ENCODE measurements at places on chromosomes 7 and 10.
A peak's percentile ranks its signal among the peaks of the same experiment; 100 is the strongest.

GRCh38 chr7:45390731-45391130 is 183.4 kb upstream of the ADCY1 start:
- DNase-seq = no peak

GRCh38 chr10:6579904-6580278 is at the start of gene PRKCQ:
TSS of gene PRKCQ (minus strand) at chr10:6580276. CDS start at chr10:6515135, 65,141 bp downstream.
- DNase-seq = peak; percentile 51

- peak; percentile 73 for DNase-seq
Measured at GRCh38 chr10:102645388-102645740, 1.1 kb downstream of the TRIM8 start.

GRCh38 chr10:25768167-25768566 is 165.9 kb upstream of the MYO3A start:
- DNase-seq = no peak

- DNase-seq = peak; percentile 73
Measured at GRCh38 chr10:78062296-78062695, 28.6 kb downstream of the RPS24 start.

GRCh38 chr7:159272739-159273138 is 128.1 kb upstream of the VIPR2 start:
- no peak for DNase-seq

DNA sequence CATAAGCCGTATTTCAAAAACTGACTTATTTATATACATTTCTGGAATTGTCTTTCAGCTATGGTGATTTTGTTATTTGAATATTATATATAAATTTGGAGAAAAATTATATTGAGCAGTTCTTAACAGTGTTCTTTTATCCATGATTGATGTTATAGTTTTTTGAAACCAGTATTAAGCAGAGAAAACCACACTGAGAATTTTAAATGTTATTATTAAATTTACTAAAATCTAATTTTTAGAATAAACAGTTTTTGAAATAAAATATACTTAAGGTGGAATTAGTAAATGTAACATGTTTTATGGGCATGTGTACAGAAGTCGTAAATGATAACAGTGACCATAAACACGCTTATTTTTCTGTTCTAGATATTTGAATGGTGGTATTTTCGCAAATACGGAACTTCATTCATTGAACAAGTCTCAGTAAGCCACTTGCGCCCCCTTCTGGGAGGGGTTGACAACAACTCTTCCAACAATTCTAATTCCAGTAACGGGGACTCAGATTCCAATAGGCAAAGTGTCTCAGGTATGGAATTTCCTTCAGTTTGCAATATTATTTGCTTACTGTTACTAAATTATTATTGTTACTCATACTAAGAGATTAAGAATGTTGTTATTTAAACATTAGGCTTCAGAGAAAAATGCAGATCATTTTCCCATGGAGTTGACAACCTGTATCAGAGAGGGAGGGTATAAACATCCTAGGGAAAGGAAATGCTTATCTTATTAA is 166.1 kb downstream of the ST7 start:
- DNase-seq = peak; percentile 66

DNA sequence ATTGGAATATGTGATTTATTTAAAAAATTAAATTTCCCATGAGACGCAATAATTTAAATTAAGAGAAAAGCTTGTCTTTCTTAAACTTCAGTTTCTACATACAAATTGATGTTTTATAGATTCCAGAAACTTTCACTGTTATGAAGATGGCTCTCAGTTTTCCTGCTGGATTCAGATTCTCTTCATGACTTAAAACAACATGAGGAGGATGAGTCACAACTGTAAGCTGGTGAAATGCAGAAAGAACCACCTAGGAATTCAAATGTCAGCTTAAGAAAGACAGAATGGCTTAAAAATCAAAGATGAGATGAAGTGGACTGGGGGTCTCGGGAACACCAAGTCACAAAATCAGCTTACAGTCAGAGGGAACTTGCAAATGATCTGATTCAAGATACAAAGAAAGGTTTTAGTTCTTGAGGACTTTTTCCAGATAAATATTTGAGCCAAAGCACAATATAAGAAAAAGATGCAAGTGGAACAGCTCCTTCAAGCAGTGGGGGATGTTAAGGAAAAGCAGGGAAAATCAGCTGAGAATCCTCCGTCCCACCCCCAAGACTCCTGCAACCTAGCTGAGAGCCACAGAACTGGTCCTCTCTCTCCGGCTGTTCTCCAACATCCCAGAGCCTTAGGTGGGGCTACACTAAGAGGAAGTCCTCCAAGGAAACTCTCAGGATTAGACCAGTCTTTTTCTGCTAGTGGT is 279.8 kb downstream of the KCNMA1 start:
- DNase-seq = no peak

GRCh38 chr7:67487316-67487715 is 490.7 kb downstream of the TYW1 start:
- DNase-seq = no peak

DNA sequence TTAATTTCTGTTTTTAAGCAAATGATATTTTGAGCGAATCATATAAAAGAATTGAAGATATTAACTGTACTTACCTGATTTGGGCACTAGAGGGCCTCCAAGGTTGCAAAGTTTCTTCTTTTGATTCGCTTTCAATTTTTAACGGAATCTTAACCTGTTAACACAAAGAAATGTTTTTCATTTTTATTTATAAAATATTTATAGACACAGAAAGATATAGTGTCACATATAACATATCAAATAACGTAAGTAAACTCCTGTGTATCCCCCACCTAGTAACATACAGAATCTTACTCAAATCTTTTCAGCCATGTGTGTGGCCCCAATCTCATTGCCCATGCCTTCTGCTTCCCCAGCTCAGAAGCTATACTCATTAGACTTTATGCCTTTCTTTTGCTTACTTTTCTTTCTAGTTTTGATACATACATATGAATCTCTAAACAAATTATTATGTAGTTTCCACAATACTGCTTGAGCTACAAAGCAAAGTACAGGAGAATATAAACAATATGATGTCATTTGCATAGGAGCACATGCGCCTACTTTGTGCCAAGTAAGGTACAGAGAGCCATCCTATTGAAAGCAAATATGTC is 49.5 kb upstream of the ZPBP start:
- DNase-seq = no peak

- DNase-seq = no peak
Measured at GRCh38 chr10:30092151-30092790, 32.9 kb upstream of the JCAD start.

GRCh38 chr10:119421891-119422681 is 120.4 kb downstream of the RGS10 start:
- DNase-seq = no peak

DNA sequence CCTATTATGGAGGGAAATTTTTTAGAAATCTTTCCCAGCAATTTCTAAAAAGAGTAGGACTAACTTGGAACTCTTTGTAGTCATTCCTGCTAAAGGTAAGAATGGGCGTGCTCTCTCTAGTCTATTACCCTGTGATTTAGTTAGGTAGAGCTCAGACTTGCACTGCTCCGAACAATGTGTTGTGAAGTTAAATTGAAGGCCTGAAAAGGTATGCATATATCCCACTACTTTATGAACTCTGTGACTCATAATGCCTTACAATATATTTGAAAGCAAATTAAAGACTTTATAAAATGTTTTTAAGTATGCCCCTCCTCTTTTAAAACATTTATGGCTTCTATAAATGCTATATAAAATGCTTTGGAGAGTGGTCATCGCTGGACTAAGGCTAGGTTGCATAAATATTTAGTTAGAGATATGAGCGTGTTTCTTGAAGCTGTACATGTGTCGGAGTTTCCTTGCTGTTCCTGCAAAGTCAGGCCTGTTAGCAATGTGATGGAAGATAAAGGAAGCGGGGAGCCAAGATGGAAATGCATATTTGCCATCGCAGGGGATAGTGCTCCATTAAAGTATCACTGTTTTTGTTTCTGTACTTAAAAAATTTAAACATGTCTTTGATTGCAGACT is 761.4 kb downstream of the LRMDA start:
- no peak for DNase-seq

DNA sequence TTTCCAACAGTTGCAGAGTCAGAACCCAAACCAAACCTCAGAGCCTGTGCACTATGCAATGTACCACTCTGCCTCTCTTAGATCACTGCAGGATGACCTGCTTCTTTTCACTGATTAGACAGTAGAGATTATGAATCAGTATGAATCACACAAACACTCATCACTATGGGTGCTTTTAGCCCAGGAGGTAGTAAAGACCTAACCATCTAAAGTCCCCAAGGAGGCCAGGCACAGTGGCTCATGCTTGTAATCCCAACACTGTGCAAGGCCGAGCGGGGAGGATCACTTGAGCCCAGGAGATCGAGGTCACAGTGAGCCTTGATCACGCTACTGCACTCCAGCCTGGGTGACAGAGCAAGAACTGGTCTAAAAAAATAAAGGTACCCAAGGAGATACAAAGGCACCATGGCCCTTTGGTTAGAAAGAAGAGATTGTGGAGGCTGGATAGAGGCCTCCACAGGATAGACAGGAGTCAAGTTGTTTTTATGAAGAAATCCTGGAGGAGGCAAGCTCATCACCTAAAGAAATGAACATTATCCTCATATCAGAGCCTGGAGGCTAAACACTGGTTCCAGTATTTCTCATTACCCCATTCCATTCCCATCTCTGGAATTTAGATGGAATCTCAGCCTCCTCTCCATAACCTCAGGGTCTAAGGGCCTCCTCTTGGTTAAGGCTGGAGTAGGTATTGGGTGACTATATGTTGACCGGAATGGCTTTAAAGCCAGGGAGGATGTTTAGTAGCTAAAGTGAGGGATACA is 12.9 kb downstream of the SEC31B start:
- DNase-seq = no peak

GRCh38 chr10:78410046-78410965 is 376.6 kb downstream of the RPS24 start:
- DNase-seq = no peak

GRCh38 chr7:69640925-69641594 is 42.8 kb downstream of the AUTS2 start:
- DNase-seq = no peak

GRCh38 chr7:82167558-82168314 is 275.8 kb downstream of the CACNA2D1 start:
- DNase-seq = no peak

DNA sequence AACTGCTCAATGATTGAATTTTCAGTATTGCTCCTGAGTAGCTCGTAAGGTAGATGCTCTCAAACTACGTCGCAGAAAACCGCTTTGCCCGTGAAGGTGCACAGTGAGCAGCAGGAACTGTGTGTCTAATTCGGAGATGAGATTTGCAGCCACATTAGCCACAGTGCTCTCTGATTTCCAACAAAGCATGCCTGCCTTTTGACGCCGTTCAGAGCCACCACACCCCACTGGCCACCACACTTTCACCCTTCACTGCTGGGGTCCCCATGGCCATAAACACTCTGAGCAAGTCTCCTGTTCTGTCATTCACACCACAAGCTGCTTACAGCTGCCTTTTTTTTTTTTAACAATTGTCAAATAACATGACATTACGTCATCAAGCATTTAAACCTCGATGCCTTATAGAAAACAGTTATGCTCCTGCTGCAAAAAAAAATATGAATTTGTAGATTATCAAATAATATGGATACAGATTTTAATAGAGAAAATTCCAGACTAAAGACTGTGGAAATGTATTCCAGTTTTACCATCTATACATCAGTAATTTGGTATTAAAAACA is 578.8 kb upstream of the PFKP start:
- DNase-seq = no peak

DNA sequence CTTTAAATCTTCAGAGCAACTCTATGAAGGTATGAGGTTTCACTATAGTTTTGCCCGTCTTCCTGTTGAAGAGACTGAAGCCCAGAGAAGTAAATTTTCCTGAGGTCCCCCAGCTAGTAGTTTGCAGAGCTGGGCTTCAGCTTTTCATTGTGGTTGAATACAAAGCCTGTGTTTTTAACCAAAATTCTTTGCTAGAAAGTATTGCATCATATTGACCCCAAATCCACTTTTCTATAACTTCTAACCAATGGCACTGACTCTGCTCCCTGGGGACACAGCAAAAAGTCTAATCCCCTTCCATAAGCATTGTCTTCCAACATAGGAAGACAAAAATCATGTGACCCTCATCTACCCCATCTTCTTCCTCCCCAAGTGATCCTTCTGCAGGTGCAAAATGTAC is 93.0 kb downstream of the KCNMA1 start:
- no peak for DNase-seq

GRCh38 chr7:5502721-5503243 is 79.1 kb upstream of the TNRC18 start:
- no peak for DNase-seq

DNA sequence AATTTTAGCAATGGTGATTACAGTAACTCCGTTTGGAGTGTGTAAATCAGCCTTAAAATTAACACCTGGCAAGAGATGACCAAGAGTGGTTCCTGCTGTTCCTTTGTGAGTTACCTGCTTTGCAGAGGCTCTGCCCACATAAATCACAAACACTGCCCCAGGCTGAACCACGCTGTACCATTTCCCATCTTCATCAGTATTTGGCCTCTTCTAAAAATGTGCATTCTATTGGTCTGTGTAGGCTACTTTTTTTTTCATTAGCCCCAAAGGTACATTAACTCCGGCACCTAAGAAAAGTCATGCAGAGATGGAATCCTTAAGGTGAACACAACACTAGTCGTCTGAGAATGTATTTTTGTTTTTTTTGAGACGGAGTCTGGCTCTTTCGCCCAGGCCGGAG is 96.1 kb downstream of the PROSER2 start:
- no peak for DNase-seq

DNA sequence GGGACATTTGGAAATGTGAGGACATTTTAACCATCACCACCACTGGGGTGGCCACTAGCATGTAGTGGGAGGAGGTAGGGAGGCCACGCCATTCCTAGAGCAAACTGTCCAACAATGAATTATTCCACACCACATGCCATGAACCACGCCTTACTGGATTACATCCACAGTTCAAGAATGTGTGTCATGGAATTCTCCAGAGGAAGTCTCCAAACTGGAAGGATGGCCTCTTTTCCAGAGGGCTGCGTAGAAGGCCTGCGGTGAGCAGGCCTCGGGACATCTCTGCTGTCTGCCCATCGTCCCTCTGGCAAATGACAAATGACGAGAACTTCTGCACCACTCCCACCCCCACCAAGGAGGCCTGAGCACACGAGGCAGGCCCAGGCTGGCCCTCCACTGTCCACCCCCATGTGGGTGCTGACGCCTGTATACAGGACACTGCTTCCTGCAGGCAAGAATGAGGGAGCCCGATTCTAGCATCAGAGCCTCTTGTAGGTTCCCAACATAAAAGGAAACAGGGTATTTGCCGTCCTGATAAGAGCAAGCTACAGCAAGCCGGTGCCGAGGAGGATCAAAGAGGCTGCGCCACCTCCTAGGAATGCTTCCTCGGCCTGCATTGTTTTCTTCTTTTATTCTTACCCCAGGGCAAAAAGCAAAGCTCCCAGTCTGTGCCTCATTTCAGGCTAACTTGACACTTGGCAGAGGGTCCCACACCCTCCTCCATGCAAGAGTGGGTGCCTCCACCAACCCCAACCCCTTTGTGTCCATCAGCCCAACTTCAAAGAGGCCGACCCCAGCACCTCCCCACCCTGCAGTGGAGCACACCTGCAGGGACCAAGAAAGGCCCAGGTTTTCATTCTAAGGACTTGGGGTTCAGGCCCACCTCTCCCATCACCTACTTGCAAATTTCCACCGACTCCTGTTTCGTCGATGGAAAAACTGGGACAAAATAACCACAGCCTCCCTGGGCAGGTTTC is 23.9 kb downstream of the TNS3 start:
- no peak for DNase-seq
